Globus pallidus (tissue), 1 donor: ENCODE measurements at places on chromosomes 3 and 15.

GRCh38 chr3:177629276-177629675, 432.0 kb upstream of the TBL1XR1 start:
- no peak for DNase-seq

GRCh38 chr3:19384868-19385267, 236.6 kb downstream of the KCNH8 start:
- no peak for DNase-seq

- DNase-seq, result peak; percentile 81
Observed at GRCh38 chr3:194135806-194136518, at the start of gene HES1. Gene HES1 (plus strand): TSS chr3:194136148. CDS start chr3:194136381, 233 bp downstream.

DNA sequence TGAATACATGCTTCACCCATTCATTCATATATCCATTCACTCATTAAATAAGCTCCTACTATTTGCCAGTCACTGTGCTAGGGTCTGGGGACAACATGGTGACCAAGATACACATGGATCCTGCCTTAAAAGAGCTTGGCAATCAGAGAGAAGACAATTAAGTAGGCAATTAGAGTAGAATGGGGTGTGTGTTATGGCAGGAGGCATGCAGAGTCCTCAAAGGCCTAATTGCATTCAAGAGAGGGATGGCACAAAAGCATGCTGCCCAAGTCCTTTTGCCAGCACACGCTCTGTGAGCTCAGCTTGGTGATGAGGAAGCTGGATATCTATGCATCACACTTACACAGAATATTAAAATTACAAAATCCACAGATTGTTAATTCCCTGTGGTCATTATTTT, 2.8 kb upstream of the PRICKLE2 start:
- no peak for DNase-seq

DNA sequence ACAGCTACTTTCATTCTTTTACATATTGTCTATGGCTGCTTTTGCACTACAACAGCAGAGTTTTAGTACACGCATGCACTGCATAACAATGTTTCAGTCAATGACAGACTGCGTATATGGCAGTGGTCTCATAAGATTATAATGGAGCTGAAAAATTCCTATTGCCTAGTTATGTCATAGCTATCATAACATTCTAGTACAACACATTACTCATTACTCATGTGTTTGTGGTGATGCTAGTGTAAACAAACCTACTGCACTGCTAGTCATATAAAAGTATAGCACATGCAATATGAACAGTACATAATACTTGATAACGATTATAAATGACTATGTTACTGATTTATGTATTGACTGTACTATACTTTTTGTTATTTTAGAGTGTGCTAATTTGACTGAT, 47.9 kb downstream of the QTRT2 start:
- DNase-seq, result no peak

GRCh38 chr3:32457971-32458471, 44.6 kb downstream of the CMTM6 start:
- peak; percentile 35 for DNase-seq

DNA sequence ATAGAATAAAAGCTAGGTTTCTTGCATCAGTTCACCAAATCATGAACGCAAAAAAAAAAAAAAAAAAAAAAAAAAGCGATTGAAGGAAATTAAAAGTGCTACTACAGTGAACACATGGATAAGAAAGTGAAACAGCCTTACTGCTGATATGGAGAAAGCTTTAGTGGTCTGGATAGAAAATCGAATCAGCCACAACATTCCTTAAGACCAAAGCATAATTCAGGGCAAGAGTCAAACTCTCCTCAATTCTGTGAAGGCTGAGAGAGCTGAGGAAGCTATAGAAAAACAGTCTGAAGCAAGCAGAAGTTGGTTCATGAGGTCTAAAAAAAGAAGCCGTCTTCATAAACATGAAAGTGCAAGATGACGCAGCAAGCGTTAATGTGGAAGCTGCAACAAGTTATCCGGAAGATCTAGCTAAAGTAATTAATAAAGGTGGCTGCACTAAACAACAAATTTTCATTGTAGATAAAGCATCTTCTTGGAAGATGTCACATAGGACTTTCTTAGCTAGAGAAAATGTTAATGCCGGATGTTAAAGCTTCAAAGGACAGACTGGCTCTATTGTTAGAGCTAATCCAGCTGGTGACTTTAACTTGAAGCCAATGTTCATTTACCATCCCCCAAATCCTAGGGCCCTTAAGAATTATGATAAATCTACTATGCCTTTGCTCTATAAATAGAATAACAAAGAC, 19.2 kb downstream of the P3H2 start:
- peak; percentile 47 for DNase-seq

- no peak for DNase-seq
Observed at GRCh38 chr15:86235667-86236066, 156.0 kb downstream of the AGBL1 start.

GRCh38 chr3:180747805-180748361, 68.6 kb upstream of the CCDC39 start:
- DNase-seq, result no peak

- DNase-seq, result no peak
Observed at GRCh38 chr3:194561306-194561974, 71.8 kb downstream of the TMEM44 start.

- DNase-seq, result no peak
Observed at GRCh38 chr3:139252719-139253118, 91.1 kb upstream of the MRPS22 start.

- no peak for DNase-seq
Observed at GRCh38 chr3:5376761-5377160, 189.3 kb downstream of the EDEM1 start.

DNA sequence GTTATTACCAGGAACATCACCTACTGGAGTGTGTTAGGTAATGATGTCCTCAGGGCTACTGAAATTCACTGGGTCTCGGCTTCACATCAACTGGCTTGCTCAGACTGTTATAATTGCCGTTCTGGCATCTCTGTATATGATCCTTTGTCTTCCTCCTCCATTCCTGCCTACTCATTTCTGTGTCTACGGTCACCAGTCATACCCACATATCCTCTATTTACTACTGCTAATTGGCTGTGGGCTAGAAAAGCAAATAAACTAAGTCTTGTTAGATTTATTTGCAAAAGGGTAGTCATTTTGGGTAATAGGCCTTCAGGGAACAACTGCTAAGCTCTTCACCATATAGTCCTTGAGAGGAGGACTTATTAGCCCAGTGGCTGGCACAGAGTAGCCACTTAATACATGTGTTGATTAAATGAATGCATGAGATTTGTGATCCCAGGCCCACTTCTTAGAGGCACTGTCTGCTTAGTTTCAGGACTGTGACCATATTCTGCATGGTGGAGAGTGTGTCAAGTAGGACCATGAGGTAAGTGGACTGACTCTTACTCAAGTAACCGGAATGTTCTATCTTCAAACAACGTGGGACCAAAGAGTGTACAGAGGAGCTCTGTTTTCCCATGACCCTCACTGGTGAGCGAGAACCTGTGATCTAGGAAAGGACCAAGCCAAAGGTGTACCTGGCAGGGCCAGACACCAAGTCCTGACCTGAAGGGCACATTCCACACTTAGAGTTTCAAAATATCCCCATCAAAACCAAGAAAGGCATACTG, 13.2 kb downstream of the ZDHHC3 start:
- no peak for DNase-seq

GRCh38 chr3:197420115-197420514, 121.7 kb upstream of the DLG1 start:
- DNase-seq, result peak; percentile 24

- no peak for DNase-seq
Observed at GRCh38 chr15:68311859-68312557, 34.5 kb downstream of the FEM1B start.

- no peak for DNase-seq
Observed at GRCh38 chr3:122395582-122395981, 11.6 kb downstream of the FAM162A start.

DNA sequence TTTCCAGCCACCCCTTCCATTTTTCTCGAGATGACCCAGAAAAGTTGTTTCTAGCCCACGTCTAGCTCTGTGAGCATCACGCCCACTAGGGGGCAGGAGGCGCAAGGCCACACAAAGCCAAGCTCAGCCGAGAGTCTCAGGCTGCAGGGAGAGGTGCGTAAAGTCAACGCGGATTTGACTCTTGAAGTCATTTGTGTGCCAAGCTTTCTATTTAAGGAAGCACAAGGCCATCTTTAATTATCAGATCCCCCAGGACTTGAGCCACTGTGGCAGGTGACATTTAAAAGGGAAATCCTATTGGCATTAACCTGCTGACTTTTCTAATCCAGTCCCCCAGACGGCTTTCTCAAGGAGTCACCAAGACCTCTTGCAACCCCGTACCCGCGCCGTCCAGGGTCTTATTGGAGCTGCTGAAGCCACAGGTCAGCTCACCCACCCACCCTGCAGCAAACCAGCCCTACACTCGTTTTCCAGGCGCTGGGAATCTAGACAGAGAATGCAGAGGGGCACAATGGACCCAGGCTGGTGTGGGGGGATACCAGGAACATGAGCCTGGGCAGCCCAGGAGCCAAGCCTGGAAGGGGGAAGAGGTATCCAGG, 62.1 kb downstream of the CAPN7 start:
- DNase-seq, result peak; percentile 85

DNA sequence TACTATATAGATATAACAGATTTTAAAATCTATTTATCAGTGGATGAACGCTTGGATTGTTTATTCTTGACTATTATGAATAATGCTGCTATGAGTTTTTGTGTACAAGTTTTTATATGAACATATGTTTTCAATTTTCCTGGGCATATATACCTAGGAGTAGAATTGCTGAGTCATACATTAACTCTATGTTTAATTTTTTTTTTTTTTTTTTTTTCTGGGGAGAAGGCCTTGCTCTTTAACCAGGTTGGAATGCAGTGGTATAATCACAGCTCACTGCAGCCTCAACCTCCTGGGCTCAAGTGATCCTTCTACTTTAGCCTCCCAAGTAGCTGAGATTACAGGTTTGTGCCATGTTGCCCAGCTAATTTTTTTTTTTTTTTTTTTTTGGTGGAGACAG, 9.1 kb downstream of the CIDEC start:
- DNase-seq, result no peak

- DNase-seq, result no peak
Observed at GRCh38 chr15:41347236-41347635, 14.6 kb downstream of the NUSAP1 start.

DNA sequence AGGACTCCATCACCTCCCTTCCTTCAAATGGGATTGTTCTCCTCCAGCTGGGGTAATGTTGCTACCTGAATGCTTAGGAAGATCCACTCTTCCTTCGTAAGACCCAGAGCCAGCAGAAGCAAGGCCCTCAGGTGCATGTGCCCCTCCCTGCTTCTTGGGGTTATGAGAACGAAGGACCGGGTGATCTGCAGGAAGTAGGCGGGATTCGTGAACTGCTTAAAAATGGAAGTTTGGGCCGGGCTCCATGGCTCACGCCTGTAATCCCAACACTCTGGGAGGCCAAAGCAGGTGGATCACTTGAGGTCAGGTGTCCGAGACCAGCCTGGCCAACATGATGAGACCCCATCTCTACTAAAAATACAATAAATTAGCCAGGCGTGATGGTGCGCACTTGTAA, 8.0 kb downstream of the TLR9 start:
- no peak for DNase-seq

- DNase-seq, result no peak
Observed at GRCh38 chr3:30945291-30945690, 50.8 kb upstream of the GADL1 start.

- DNase-seq, result peak; percentile 35
Observed at GRCh38 chr15:60544581-60545264, 65.8 kb upstream of the ICE2 start.

- DNase-seq, result no peak
Observed at GRCh38 chr3:66394019-66394752, 106.6 kb downstream of the LRIG1 start.

- DNase-seq, result no peak
Observed at GRCh38 chr3:134803652-134804051, 8.6 kb downstream of the EPHB1 start.

DNA sequence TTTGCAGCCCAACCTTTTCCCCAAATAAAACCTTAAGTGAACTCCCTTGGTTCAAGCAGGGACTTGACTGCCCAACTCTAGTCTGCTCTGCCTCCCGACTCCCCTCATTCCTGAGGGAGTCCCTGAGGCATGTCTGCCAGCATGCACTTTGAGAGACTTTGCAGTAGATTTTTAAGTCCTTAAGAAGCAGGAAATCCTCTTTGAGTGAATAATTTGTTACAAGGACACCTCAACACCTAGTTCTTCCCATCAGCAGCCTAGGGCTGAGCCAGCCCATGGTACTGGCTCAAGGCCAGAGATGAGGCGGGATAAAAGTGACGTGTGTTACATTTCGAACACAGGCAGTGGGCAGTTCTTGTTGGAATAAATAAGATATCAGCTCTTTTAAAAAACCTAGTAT, 204.3 kb upstream of the SLC2A2 start:
- no peak for DNase-seq

- no peak for DNase-seq
Observed at GRCh38 chr15:35496585-35496984, 49.4 kb downstream of the DPH6 start.

- DNase-seq, result no peak
Observed at GRCh38 chr15:95857758-95858157, 472.7 kb upstream of the NR2F2 start.

DNA sequence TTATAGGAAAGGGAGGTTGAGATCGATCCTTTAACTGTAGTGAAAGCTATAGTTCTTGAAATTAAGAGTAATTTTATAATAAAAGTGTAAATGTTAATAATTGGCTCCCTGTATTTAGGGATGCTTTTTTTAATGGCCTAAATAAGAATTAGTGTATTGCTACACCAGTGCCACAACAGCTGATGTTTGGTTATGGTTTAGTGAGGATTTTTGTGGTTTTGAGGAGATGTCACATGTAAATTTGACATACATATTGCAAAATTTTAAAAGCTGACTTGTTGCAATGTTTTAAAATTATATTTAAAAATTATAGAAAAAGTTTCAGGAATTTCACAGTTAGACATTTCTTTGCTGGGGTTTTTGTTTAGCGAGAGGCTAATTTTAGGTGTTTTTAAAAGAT, 3.9 kb downstream of the TSC22D2 start:
- DNase-seq, result no peak

GRCh38 chr15:89243046-89243690, 611 bp upstream of the FANCI start:
- DNase-seq, result no peak

DNA sequence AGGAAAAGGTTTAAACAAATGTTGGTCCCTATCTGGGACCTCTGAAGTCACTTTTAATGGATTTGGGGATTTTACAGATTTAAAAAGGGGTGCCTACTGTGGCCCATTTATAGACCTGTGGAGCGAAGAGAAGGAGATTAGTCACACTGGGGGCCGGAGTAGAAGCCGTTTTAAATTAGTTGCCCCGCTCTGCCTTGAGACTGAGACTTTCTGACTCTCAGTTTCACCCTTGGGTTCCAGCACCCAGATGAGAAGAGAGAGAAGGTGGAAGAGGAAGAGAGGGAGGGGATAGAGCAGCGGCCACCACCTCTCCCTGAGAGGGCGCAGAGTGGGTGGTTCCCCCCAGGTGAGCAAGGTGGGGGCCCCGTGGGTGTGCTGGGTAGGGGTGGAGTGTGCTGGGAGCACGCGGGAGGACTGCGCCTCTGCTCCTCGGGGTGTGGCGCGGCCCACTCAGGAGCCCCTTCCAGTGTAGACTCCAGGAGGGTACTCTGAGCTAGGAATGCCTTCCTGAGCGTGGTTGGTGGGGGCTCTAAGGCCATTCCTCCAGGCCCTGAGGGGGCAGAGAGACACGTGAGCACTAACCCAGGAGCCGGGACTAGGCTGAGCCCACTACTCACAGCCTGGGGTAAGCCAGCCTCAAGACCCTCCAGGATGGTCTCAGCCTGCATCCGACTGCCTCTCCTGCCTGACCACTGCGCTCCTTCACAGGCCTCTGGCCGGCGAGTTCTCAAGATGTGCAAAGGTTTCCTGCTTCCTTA, 32.6 kb upstream of the RAB6B start:
- no peak for DNase-seq

- DNase-seq, result peak; percentile 37
Observed at GRCh38 chr15:101193120-101193644, 58.7 kb downstream of the CHSY1 start.
